ENCODE measurements at places on chromosomes 12 and 14. TPM values are rescaled to one million over a fixed set of nuclear protein-coding genes. Genes with fewer than 3 reads are reported as not detected.

GRCh38 chr12:94636462-94637085, 13.8 kb downstream of the TMCC3 start:
- no peak for DNase-seq

PTGER2 gene
- total RNA-seq, result not detected

GRCh38 chr12:123358035-123358434, 6.6 kb downstream of the SBNO1 start:
- DNase-seq, result no peak

ACOT6 gene
- total RNA-seq, result not detected

- peak; percentile 23 for DNase-seq
These were observed 143.0 kb upstream of the CPNE8 start for GRCh38 chr12:39048395-39048794.

DNA sequence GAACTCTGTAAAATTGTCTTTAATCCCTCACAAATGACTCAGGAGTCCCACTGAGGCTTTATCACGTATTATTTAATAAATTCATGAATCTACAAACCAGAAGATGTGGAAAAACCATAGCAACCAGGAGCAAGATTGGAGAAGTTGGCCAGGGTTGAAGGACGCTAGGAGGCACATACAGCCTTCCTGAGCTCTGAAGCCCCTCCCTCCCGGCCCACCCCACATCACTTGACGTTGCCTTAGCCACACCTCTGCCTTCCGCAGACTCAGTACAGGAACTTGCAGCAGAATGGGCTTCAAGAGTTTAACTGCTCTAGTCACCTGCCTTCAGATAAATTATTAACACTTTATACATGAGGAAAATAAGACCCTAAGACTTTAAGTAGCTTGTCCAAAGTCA, 33.9 kb downstream of the SLC35F4 start:
- peak; percentile 46 for DNase-seq

ANKRD9 gene
- total RNA-seq, result 47.9 TPM

Data from SK-MEL-5 (cell line).